CD14-positive monocyte (primary cell): ENCODE measurements at places on chromosomes 7 and 10.
A peak's percentile ranks its signal among the peaks of the same experiment; 100 is the strongest.

DNA sequence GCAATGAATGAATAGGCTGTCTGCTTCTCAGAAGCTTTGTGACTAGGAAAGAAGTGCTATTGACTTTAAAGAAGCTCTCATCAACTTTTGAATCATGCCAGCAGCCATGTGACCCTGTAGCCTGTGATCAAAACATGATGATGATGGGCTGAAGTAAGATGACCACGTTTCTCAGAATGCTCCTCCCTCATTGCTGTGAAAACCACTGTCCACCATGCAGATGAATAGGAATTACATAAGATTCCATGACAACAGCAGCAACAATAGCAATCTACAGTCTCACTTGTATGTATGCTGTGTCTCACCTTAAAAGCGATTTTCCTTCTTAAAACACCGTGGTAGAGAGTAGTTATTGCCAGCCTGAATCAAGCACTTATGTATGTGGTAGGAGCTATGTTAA is 228.4 kb downstream of the TRIL start:
- H3K4me3 ChIP-seq: no peak overlapping the region
- no peaks in the 10 kb centered on the region for H3K27me3 ChIP-seq
- H3K27ac ChIP-seq: no peak overlapping the region
- no peak for DNase-seq

- no peak for DNase-seq
- no peaks in the 10 kb centered on the region for H3K36me3 ChIP-seq
- peaks cover 6% of the 10 kb centered on the region for H3K27me3 ChIP-seq
- no peak overlapping the region for H3K27ac ChIP-seq
Observed at GRCh38 chr10:98273057-98273850, 5.3 kb upstream of the LOXL4 start.

DNA sequence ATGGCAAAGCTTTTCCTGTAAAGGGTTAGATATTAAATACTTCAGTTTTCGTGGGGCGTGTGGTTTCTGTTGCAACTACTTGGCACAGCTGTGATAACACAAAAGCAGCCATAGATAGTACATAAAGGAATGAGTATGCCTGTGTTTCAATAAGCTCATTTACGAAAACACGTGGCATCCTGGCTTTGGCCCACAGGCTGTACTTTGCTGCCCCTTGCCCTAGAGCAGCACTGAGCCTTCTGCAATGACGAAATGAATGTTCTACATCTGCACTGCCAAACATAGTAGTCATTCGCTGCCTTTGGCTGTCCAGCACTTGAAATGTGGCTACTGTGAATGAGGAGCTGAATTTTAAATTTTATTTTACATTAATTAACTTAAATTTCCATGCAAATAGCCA is 376.2 kb upstream of the TPK1 start:
- H3K27ac ChIP-seq: no peak overlapping the region
- H3K36me3 ChIP-seq: no peaks in the 10 kb centered on the region
- no peak for DNase-seq
- H3K4me1 ChIP-seq: no peaks in the 10 kb centered on the region
- no peaks in the 10 kb centered on the region for H3K27me3 ChIP-seq
- H3K4me3 ChIP-seq: no peak overlapping the region

DNA sequence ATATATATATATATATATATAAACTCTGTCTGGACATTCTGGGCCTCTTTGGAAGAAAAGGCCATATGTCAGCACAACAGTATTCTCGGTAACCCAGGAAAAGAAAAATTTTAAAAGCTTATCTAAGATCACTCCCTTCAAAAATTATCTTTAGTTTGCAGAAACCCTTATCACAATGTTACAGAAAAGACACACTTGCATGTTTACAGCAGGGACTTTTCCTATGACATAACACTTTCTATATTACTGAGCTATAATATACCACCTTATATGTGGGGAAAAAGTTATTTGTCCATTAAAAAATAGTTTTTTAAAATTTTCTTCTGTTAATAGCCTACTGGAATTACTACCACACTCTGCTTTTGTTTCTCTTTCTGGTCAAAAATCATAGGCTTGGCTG is 25.4 kb downstream of the ANKRD61 start:
- peaks cover 14% of the 10 kb centered on the region for H3K36me3 ChIP-seq
- H3K27me3 ChIP-seq: no peaks in the 10 kb centered on the region
- no peak overlapping the region for H3K27ac ChIP-seq
- H3K4me3 ChIP-seq: no peak overlapping the region
- H3K4me1 ChIP-seq: peaks cover 23% of the 10 kb centered on the region

GRCh38 chr10:17273403-17273802 is 45.4 kb downstream of the VIM start:
- DNase-seq: no peak
- no peak overlapping the region for H3K27ac ChIP-seq
- no peak overlapping the region for H3K4me3 ChIP-seq

DNA sequence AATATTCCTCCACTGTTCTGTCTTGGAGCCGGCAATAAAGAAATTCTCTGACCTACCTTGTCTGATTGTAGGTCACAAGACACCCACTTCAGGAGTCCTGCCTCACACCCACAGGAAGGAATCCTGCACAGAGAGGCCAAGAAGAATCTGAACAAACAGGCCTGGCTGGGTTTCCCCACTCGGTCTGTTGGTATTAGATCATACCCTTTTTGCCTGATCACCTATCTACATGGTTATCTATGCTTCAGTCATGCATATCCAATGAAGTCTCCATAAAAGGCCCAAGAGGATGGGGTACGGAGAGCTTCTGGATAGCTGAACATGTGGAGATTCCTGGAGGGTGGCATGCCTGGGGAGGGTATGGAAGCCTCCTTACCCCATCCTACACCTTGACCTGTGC is 12.3 kb downstream of the OGDH start:
- no peak for DNase-seq
- peaks cover 17% of the 10 kb centered on the region for H3K36me3 ChIP-seq
- no peak overlapping the region for H3K4me3 ChIP-seq

DNA sequence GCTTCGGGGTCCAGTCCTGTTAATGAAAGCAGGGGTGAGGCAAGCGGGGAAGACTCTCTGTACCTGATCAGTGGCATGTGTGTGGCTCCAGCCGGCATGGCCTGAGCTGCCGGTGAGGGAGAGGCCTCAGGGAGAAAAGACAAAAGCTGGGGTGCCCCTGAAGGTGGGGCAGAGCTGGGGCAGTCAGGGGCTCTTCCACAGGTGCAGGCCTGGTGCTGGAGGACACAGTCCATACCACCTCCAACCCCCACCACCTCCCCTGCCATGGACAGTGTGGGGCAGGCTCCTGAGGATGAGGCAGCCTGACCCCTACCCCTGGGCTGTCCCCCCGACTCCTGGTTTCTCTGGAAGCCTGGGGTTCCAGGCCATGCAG is 129.5 kb downstream of the LHPP start:
- peaks cover 11% of the 10 kb centered on the region for H3K4me1 ChIP-seq
- H3K27me3 ChIP-seq: no peaks in the 10 kb centered on the region
- DNase-seq: no peak
- no peak overlapping the region for H3K4me3 ChIP-seq

GRCh38 chr10:75470901-75471300 is 39.5 kb downstream of the LRMDA start:
- peaks cover 23% of the 10 kb centered on the region for H3K36me3 ChIP-seq
- H3K27ac ChIP-seq: no peak overlapping the region
- no peak overlapping the region for H3K4me3 ChIP-seq
- no peaks in the 10 kb centered on the region for H3K27me3 ChIP-seq
- no peak for DNase-seq

DNA sequence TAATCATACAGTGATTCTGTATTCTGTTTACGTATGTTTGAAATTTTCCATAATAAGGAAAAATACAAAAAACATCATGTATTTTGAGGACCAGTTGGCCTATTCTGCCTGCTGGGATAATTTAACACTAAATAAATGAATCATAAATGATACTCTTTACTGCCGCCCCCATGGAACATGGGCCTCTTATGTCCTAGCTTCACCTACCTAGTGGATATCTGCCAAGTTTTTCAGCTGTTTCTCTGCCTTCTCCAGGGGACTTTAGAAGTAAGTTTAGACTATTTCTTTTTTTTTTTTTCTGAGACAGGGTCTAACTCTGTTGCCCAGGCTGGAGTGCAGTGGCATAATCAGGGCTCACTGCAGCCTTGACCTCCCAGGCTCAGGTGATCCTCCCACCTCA is 10.4 kb downstream of the NFE2L3 start:
- DNase-seq: no peak
- H3K4me1 ChIP-seq: peaks cover 6% of the 10 kb centered on the region
- H3K36me3 ChIP-seq: no peaks in the 10 kb centered on the region
- H3K27me3 ChIP-seq: no peaks in the 10 kb centered on the region
- H3K4me3 ChIP-seq: no peak overlapping the region
- H3K27ac ChIP-seq: no peak overlapping the region

DNA sequence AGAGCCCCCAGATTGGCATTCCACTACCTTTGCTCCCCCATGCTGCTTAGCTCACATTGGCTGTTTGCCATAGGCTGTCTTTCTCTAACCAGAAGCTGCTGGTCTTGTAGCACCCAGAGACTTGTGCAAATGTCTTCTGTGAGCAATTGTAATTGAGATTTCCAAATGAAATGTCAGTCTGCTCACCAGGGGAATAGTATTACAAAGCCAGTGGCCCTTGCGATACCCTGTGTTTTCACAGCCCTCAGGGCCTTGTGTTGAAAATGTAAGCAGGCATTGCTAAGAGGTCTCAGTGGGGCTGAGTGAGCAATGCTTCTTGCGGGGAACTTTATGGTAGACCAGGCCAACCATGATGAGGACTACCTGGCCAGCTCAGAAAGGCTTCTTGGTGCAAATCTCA is 746.5 kb downstream of the LRMDA start:
- H3K27me3 ChIP-seq: no peaks in the 10 kb centered on the region
- no peak overlapping the region for H3K4me3 ChIP-seq
- no peaks in the 10 kb centered on the region for H3K4me1 ChIP-seq
- no peak for DNase-seq
- no peak overlapping the region for H3K27ac ChIP-seq

DNA sequence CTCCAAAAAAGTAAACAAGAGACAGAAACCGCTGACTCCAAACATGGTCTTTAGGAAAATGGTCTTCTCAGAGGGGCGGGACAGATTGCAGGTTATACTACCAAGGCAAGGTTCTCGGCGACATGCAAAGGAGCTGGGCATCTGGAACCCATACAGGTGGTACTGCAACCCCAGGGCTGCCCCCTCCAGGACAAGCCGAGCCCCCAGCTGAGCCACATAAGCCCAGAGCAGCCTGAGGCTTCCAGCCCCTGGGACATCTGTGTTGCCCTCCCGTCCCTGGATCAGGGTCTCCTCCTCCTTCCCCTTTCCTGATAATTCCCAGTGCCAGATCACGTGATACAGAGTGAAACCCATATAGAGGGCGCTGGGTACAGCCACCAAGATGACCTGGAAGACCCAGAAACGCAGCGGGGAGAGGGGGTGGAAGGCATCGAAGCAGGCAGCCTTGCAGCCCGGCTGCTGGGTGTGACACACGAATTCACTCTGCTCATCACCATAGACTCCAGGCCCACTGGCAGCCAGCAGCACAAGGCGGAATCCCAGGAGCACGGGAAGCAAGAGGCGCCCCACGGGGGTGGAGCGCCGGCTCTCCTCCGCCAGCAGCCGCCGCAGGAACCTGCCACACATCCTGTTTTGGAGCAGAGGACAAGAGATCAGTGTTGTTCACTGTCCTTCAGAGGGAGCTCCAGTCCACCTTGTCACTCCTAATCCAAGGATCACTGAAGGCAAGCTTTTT is at the start of gene GJC3:
GJC3 (minus strand) TSS at position 627 of the 736 bp plus-strand sequence; CDS start at position 627, 0 bp downstream.
- DNase-seq: peak; percentile 41
- no peaks in the 10 kb centered on the region for H3K36me3 ChIP-seq
- H3K27ac ChIP-seq: no peak within 1 kb of the TSS
- peaks cover 24% of the 10 kb centered on the region for H3K27me3 ChIP-seq
- H3K4me3 ChIP-seq: peak within 1 kb of the TSS; percentile 26
- H3K4me1 ChIP-seq: peaks cover 8% of the 10 kb centered on the region

GRCh38 chr10:76540786-76541185 is 1096.8 kb downstream of the KCNMA1 start:
- H3K4me3 ChIP-seq: no peak overlapping the region
- H3K27ac ChIP-seq: no peak overlapping the region
- no peaks in the 10 kb centered on the region for H3K4me1 ChIP-seq
- H3K36me3 ChIP-seq: no peaks in the 10 kb centered on the region
- no peaks in the 10 kb centered on the region for H3K27me3 ChIP-seq

- no peak for DNase-seq
- H3K4me3 ChIP-seq: no peak overlapping the region
- no peaks in the 10 kb centered on the region for H3K4me1 ChIP-seq
- H3K36me3 ChIP-seq: no peaks in the 10 kb centered on the region
- no peaks in the 10 kb centered on the region for H3K27me3 ChIP-seq
Observed at GRCh38 chr7:71591876-71592275, 459.9 kb downstream of the GALNT17 start.

DNA sequence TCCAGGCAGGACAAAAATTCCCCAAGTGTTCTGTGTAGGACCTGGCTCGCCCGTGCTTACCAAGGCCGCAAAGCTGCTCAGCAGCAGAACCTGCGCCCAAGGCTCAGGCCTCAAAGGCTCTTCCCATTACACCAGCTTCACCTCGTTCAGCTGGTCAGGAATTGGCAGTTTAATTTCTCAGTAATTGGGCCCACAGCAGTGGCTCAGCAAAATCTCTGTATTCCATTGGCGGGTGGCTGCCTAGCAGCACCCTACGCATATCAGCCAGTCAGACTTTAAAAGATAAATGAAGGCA is 5.8 kb downstream of the FZD9 start:
- H3K4me3 ChIP-seq: no peak overlapping the region
- no peak overlapping the region for H3K27ac ChIP-seq
- no peak for DNase-seq

DNA sequence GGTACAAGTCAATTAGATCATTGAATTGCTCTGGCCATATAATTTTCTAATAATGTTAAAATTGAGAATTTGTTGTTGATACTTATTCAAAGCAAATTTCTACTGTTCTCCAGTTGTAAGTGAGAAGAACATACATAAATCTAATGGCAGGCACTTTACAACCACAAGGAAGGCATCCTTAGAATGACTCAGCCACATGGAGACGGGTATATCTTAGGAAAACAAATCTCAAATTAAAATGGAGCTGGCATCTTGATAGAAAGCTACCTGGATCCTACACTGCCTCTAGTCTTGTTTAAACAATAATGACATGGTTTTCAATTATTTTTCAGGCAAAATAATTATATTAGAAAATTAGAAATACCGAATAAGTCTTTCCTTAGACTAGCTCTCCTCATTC is 1183.7 kb upstream of the SORCS1 start:
- no peaks in the 10 kb centered on the region for H3K27me3 ChIP-seq
- H3K4me1 ChIP-seq: no peaks in the 10 kb centered on the region
- no peaks in the 10 kb centered on the region for H3K36me3 ChIP-seq
- DNase-seq: no peak

DNA sequence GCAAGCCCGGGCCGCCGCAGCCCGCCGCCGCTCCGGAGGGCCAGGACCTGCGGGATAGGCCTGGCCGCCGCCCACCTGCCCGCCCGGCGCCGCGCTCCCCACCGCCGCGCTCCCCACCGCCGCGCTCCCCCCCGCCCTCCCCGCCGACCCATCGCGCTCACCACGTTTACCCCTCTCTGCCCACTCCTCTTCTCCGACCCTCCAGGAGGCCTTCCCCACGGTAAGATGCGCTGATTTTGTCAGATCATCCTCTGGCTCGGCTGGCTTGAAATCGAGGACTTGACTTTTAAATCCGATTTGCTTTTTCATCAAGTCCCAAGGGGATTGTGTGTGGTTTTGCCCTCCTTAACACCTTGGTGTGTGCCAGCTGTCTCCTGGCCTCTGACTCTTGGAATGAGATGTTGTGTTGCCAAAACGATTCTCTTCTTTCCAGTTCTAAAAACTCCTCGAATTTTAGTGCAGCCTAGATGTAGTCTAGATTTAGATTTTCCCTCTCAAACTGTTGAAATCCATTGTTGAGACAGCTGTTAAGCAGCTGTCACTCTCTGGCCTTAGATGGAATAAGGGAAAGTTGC is 738 bp downstream of the POM121 start:
- DNase-seq: no peak
- peaks cover 14% of the 10 kb centered on the region for H3K4me1 ChIP-seq
- H3K36me3 ChIP-seq: peaks cover 34% of the 10 kb centered on the region
